ENCODE measurements at places on chromosomes 2 and 18. TPM values are rescaled to one million over a fixed set of nuclear protein-coding genes. Genes with fewer than 3 reads are reported as not detected.

The STAM2 gene
- polyA plus RNA-seq: 7.6 TPM

The BBS5 gene
- polyA plus RNA-seq: 3.6 TPM

The FOXD4L1 gene
- polyA plus RNA-seq: 0.11 TPM

The TWIST2 gene
- 99.9 TPM for polyA plus RNA-seq

The CXCR2 gene
- polyA plus RNA-seq: 8.1 TPM

The MEX3C gene
- 11.8 TPM for polyA plus RNA-seq
